Activated gamma-delta T cell treated with Interleukin-2 at 50 U/mL for 16 hours (primary cell): ENCODE measurements at places on chromosomes 6 and 20.

GRCh38 chr6:143773506-143774150 lies 69.5 kb upstream of the LTV1 start:
- DNase-seq: no peak

DNA sequence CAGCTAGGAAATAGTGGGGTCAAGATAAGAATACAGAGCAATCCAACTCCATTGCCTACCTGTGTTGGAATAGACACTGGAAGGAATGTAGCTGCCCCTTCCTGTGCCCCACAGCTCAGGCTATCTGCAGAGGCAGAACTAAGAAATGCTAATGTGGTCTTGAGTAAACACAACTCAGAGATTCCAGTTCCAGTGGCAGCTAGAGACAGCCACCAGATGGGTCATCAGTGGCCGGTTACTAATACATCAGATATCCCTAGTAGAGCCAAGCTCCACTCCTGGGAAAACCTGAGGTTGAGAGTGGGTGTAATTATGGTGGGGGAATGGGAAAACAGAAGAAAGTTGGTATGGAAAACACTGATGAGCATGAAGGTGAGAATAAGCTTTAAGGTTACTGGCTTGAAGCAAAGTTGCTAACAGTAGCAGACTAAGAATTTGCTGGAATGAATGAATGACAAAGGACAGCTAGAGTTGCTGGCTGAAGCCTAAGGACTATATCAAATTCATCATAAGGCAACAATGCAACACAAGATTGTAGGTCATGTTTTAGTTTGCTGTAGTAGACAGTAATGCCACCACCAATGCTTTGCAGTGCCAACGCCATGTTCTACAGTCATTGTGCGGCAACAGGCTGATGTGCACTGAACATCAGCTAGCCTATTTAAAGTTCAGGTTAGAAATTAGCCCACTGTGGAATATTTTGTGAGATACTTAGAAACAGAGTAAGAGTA lies 28.3 kb upstream of the FAM83C start:
- DNase-seq: no peak

DNA sequence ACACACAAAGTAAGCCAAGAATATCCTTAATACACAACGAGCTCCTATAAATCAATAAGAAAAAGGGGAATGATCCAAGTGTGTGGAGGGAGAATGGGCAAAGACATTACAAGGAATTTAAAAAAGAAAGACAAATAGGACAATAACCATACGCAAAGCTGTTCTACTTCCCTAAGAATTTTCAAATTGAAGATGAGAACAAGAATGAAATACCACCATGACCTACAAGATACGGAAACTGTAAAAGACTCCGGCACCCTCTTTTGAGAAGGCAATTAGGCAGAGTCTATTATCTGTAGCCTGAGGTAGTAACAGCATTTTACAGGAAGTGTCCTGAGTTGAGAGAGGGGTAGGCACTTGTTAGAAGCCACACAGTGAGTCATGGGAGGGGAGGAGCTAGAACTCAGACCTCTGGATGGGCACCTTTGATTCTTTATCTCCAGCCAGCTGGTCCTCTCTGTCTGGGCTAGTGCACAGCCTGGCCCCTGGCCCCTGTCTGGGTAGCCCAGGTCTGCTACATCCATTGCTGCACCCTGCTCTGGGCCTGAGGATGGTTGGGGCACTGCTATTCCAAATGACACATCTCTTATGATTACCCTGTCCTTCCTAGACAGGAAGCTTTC lies 15.3 kb downstream of the RSPO4 start:
- DNase-seq: no peak

DNA sequence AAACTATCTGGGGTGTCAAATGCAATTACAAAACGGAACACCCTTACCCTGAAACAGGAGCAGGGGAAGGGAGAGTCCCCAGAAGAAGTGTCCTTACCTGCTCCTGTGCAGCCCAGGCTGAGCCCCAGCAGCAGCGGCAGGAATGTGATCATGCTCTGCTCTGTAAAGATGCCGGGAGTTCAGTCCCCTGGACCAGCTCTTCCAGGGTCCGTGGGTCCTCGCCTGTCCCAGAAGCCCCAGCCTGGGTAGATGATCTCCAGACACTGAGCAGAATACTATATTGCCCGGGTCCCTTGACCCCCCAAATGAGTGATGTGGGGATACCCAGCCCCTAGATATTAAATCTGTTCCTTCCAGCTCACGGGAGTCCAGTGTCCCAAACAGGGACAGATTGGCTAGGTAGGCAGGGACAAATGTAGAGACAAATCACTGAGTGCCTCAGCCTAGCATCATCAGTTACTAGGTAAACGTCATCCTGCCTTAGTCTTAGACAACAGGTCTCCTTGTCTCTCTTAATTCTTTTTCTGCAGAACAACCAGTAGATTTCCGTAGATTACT lies at the start of gene HLA-DMB:
Gene HLA-DMB (minus strand): TSS at position 373 of the 558 bp plus-strand sequence. CDS start 221 bp downstream, at position 152.
- DNase-seq: peak; percentile 37

- no peak for DNase-seq
Observed at GRCh38 chr6:1679031-1679687, 69.4 kb downstream of the FOXC1 start.

DNA sequence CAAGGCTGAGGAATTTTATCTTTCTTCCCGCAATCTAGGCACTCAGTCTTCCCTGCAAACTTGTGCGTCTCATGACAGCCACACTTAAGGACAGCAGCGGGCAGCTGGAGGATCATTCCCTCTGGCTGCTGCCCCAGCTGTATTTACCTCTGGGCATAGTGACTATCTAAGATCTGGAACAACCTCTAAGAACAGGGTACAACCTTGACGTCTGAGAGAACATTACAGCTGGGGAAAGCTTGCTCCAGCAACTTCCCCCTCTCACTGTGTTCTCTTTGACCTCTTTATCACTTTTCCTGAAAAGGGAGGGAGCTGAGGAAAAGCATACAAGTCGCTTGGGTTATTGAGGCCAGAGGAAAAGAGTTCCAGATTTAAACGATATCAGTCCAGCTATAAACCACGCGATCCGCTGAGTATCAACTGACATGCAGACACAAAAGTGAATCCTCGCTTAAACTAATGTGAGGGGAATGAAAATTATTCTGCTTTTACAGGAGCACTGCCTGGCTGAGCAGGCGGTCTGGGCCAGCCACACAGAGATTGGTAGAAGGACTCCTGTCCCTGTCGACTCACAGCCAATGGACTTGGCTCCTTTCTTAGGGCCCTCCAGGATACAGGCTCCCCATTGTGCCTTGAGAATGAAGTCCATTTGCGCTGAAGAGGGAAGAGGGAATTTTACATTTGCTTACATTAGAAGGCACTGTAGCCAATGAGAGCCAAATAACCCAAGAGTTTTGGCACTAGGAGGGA lies 153.3 kb downstream of the QRSL1 start:
- no peak for DNase-seq

DNA sequence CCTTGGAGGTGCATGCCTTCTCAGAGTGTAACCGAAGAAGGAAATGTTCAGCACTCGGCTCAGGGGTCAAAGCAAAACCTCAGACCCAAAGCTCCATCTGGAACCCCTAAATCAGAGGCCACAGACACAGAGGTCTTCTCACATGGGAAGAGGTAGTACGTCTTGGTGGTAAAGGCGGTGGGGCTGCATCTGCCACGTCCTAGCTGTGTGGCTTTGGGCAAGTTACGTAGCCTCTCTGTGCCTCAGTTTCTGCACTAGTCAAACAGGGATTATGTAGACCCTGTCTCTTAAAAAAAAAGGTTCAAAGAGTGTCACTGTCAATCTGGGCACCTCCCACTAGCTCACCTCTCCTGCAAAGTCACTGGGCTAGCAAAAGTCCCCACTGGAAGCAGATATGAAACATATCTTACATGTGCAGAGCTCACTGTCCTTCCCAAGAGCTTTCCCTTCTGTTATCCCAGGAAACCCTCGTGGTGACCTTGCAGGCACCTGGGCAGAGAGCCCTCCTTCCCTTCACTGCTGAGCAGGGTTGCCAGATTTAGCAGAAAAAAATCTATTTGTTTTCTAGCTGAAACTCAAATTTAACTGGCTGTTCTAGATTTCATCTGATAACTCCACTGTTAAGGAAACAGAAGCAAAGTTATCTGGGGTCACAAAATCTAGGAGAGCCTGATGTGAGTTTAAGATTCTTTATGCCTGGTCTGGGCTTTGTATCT lies 18.0 kb upstream of the NAA20 start:
- DNase-seq: no peak

GRCh38 chr6:158758451-158758860 lies 60.7 kb downstream of the EZR start:
- DNase-seq: no peak

GRCh38 chr20:6122873-6123648 lies at the start of gene FERMT1:
TSS of gene FERMT1 (minus strand) at chr20:6123030. CDS start at chr20:6119554, 3,476 bp downstream.
- DNase-seq: no peak

- DNase-seq: no peak
Observed at GRCh38 chr20:44532259-44532980, 10.6 kb upstream of the SERINC3 start.

- DNase-seq: no peak
Observed at GRCh38 chr20:8033151-8033841, 13.7 kb upstream of the TMX4 start.

DNA sequence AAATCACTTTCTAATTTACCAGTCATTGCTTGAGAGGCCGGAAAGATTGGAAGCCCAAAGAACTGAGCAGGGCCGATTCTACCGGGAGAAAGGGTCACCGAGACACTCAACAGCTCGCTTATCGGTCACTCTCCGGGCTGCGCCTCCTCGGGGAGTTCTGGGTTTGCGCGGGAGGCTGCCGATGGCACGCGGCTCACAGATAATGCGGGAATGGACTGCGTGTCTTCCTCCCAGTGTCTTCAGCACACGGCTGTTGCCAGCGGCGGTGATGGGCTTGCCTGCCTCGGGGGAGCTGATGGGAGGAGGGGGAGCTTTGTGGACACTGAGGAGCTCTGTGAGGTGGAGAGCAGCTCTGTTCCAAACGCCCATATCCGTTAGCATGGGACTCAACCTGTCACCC lies 314.6 kb downstream of the CDH4 start:
- DNase-seq: no peak
